ENCODE measurements at places on chromosomes 1 and 21.

- no peak for DNase-seq
These were observed 24.3 kb downstream of the WNT2B start for GRCh38 chr1:112533029-112533428.

DNA sequence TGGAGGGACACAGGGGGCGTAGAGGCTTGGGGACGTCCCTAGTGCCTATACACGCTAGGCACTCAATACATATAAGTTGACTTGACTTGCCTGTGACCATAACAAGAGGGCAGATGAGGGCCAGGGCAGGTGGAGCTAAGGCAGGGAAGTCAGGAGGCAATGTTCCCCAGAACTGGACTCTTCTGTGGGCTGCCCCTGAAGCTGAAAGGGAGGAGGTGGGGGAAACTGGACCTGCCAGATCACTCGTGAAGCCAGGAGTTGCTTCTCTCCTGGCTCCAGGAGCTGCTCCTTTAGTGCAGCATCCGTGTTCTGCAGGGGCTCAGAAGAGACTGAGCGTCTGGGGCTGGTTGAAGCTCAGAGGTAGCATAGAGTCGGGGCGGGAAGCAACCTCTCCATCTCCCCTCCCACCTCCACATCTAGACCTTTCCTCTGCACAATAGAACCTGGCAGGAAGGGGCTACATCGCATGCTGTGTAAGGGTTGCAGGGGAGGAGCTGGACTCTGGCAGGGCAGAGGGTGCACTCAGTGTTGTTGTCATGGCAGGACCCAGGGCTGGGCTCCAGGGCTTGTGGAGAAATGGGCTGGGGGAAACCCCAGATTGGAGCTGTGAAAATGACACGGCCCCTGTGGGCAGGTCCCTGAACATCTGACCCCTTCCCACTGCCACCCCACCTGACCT is 2.9 kb upstream of the SEMA4A start:
- no peak for DNase-seq

DNA sequence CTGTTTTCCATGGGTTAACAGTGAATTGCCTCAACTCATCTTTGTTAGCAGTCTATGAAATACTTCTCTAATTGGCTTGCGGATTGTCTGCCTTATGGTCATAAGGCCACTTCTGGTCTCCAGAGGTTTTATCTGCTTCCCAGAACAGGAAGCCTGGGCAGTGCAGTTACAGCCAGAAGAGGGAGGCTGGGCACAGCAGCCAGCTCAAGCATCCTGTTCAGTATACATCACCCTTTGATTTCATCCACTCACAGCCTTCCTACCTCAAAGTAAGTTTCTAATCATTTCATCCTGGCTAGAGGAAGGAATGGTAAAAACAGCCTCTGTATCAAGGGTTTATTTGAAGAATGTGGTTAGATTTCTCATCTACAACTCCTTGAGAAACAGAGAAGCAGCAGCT is 311.5 kb upstream of the DEPDC1 start:
- DNase-seq: no peak

DNA sequence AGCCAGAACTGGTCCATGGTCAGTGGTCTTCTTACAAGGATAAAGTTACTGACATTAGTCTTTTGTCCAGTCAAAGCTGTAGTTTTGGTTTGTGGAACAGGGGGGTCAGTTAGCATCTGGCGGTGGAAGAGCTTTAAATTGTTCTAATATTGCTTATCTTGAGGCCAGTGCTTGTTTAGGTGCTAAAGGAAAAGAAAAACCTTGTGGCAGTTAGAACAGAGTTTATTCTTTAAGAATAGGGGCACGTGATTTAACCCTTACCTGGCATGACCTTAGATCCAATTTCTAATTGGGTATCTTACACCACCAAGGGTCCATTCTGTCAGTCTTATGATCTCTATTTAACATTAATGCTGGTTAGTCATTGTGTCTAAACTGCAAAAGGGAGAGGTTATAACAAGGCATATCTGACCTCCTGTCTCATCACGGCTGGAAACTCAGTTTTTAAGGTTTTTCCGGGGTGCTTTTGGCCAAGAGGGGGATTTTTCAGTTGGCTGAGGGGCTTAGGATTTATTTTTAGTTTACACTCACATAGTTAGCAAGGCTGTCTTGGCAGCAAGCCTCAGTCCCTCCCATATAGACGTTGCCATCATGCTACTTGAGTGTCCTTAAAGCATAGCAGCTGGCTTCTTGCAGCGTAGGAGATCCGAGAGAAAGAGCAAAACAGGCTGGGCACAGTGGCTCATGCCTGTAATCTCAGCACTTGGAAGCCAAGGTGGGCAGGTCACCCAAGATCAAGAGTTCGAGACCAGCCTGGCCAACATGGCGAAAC is 60.1 kb upstream of the FAM89A start:
- no peak for DNase-seq

DNA sequence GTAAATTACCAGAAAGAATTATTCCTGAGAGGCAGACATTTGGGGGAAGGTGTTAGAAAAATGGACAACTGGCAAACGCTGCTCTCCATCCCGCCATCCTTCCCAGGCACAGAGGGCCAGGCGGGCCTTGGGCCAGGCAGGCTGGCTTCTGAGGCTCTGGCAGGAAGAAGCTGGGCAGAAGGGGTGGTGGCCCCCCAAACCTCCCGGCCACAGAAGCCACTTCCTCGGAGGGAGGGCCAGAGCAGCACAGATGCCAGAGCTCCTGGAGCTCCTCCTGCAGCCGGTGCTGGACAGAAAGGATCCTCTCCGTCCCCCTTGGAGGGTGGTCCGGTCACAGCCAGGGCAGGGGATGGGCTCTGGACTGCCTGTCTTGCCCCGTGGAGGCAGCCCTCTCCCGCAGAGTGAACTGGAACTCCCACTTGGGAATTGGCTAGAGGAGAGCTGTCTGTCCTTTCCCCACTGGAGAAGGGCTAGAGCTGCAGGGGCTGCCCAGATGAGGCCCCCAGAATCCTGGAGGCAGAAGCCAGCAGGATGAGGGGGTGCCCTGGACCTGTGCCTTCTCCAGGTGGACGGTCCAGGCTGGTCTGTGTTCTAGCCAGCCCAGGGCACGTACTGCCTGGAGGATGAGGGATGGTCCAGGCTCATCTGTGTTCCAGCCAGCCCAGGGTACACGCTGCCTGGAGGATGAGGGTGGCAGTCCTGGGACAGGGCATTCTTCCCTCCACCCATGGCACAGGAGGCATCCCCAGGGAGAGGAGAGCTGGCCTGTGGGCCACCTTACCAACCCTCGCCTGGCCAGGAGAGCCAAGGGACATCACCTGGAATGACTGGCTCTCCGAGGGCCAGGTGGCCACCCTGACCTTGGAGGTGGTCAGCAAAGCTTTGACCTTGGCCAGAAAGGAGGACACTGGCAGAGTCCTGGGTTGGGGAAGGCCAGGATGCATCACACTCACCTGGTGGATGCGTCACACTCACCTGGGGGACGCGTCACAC is 47.4 kb upstream of the ACTRT2 start:
- DNase-seq: no peak

Data from AG08396 (cell line).